ENCODE measurements at places on chromosomes 7 and 10. TPM values are rescaled to one million over a fixed set of nuclear protein-coding genes. Genes with fewer than 3 reads are reported as not detected.

The GPR146 gene
- total RNA-seq: 4.1 TPM

The TLL2 gene
- not detected for total RNA-seq

The FRAT2 gene
- total RNA-seq: 15.3 TPM

- DNase-seq: no peak
Observed at GRCh38 chr10:60448246-60448645, 58.6 kb upstream of the ANK3 start.

Measured in activated naive CD8-positive, alpha-beta T cell treated with anti-CD3 and anti-CD28 coated beads, Interleukin-2, amount 10 ng/mL, durations not matched to agents 7 days and 5 days (primary cell).